HT-29 (cell line): ENCODE measurements at places on chromosomes 2 and 18.

- DNase-seq = no peak
These were observed 3.0 kb upstream of the OSR1 start for GRCh38 chr2:19361325-19361990.

- no peak for DNase-seq
These were observed 275.3 kb downstream of the HAUS1 start for GRCh38 chr18:46379323-46379950.

GRCh38 chr18:59959606-59960005 lies 59.8 kb downstream of the PMAIP1 start:
- no peak for DNase-seq

DNA sequence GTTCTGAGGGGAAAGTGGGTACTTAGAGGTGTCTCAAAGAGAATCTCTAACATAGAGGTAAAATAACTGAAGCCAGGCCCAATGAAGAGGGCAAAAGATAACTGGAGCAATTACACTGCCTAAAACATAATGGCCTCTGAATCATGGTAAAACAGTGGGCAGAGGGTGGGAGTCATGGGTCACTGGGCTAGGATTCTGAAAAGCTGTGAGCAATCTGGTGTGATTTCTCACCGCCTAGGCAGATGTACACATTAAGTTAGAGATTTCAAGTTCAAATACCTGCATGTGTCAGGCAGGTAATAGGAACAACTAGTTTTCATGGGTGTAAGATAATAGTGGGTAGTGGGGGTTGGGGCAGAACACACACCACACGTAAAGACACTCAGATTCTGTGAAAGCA lies 45.6 kb downstream of the INSIG2 start:
- DNase-seq = no peak

- DNase-seq = no peak
These were observed 41.4 kb upstream of the ALPP start for GRCh38 chr2:232336981-232337720.
